ENCODE measurements at places on chromosomes 7 and 10.

DNA sequence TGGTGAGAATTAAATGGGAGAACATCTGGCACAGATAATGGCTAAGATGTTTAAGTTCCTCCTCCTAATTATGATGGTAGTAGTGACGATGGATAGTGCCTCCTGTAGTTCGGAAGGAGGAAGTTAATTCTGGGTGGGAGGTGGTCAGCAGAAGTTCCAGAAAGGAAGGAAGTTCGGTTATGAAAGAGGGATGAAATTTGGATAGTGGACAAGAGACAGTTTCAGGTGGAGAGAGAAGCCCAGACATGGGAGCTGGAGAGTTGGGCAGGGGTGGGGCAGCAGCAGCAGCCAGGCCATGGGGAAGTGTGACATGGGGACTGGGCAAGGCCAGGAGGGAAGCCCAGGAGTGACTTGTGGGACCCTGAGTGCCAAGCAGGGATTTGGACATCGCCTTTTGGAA, 99.5 kb downstream of the CCNY start:
- no peak for DNase-seq
- peaks cover 24% of the 10 kb centered on the region for H3K4me1 ChIP-seq
- peak overlapping the region; percentile 67 for H3K27ac ChIP-seq

DNA sequence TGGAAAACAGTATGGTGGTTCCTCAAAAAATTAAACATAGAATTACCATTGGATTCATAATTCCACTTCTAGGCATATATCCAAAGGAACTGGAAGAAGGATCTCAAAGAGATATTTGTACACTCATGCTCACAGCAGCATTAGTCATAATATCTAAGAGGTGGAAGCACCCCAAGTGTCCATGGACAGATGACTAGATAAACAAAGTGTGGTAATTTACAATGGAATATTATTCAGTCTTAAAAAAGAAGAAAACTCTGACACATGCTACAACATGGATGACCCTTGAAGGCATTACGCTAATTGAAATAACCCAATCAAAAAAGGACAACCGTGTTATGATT, 594.2 kb downstream of the KCNMA1 start:
- H3K27me3 ChIP-seq, result no peaks in the 10 kb centered on the region
- DNase-seq, result no peak
- H3K27ac ChIP-seq, result no peak overlapping the region
- H3K4me3 ChIP-seq, result no peak overlapping the region

GRCh38 chr7:6273380-6273837, 985 bp upstream of the CYTH3 start:
- H3K4me3 ChIP-seq, result peak overlapping the region; percentile 81
- no peak overlapping the region for H3K27ac ChIP-seq
- peaks cover 23% of the 10 kb centered on the region for H3K27me3 ChIP-seq
- peaks cover 40% of the 10 kb centered on the region for H3K4me1 ChIP-seq
- no peak for DNase-seq

GRCh38 chr10:103284170-103284569, 7.2 kb downstream of the INA start:
- peaks cover 22% of the 10 kb centered on the region for H3K27me3 ChIP-seq
- H3K4me1 ChIP-seq, result peaks cover 25% of the 10 kb centered on the region

DNA sequence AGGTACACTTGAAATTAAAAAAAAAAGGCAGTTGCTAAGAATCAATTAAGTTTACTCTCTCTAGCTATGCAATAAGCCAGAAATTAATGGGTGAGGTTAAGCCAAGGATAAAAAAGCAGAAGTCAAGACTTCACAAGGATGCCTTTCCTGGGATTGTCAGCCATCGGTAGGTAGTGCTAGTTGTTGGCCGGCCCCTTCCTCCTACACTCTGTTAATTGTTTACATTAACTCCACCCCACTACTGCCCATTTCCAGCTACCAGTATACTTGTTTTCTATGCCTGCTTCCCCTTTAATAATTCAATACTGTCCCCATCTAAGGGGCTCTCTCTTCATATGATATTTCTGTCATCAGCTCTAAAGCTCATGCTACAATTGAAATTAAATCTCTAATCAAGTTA, 461.0 kb downstream of the IPMK start:
- no peaks in the 10 kb centered on the region for H3K27me3 ChIP-seq
- H3K36me3 ChIP-seq, result peaks cover 13% of the 10 kb centered on the region
- peaks cover 27% of the 10 kb centered on the region for H3K4me1 ChIP-seq
- no peak for DNase-seq
- no peak overlapping the region for H3K27ac ChIP-seq

- DNase-seq, result peak; percentile 70
- H3K27me3 ChIP-seq, result peaks cover 11% of the 10 kb centered on the region
- no peak overlapping the region for H3K27ac ChIP-seq
- H3K4me3 ChIP-seq, result no peak overlapping the region
- H3K4me1 ChIP-seq, result no peaks in the 10 kb centered on the region
- H3K36me3 ChIP-seq, result no peaks in the 10 kb centered on the region
Observed at GRCh38 chr7:47088329-47089067, 493.4 kb downstream of the TNS3 start.
